ENCODE measurements at places on chromosomes 16 and 17.

- DNase-seq, result peak; percentile 55
Measured at GRCh38 chr16:85645021-85645589, 32.0 kb downstream of the GSE1 start.

DNA sequence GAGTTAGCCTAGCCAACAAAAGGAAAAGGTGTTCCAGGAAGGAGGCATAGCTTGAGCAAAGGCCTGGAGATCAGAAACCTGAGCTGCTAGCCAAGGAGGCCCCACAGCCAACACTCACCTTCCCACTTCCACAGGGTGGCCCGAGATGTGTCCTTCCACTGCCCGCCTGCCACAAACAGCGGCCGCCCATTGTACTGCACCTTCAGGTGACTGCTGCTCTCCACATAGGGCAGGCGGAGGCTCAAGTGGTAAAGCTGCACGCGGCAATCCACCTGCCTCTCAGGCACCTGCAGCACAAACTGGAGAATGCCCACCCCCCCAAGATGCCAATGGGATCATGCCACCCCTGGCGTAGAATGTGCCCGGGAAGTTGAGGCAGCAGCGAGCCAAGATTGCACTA is 111.5 kb downstream of the RMI2 start:
- DNase-seq, result no peak

GRCh38 chr16:22318690-22319358 is 21.6 kb downstream of the POLR3E start:
- peak; percentile 59 for DNase-seq

GRCh38 chr17:70238646-70239045 is 69.3 kb downstream of the KCNJ2 start:
- no peak for DNase-seq

DNA sequence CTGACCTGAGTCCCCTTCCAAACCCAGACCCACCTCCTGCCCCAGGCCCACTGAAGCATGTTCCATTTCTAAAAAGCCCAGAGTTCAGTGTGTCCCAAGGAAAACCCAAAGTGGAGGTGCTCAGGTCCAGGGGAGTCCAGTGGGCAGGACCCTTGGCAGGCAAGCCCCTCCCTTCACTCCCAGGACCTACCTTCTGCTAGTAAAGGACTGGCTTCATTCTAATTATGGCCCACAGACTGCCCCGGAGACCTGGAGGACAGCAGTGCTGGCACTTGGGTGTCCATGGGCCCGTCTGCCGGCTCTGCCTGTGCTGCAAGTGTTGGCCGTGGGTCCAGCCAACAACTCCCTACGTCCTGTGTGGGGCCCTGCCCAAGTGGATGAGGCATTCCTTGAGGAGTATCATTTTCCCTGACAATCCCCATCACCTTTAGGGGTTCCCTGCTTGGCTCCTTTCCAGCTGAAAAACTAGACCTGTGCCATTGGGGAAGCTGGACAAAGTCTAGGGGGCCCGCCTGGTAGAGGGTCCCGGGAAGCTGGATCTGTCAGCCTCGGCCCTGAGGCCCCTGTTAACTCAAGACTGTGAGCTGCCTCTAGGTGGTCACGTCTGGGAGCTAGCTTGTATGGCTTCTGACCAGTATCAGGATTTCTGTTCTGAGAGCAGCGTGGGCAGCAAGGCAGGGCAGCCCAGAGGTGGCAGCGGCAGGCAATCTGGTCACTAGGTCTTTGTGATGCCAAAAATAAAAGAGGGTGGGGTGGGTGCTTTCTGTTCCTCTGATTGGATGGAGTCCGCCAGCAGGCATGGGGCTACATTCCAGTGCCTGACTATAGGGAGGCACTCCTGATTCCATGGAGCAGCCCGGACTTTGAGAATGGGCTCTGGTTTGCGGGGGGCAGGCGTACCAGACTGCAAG is 8.2 kb downstream of the CBX2 start:
- DNase-seq, result no peak

DNA sequence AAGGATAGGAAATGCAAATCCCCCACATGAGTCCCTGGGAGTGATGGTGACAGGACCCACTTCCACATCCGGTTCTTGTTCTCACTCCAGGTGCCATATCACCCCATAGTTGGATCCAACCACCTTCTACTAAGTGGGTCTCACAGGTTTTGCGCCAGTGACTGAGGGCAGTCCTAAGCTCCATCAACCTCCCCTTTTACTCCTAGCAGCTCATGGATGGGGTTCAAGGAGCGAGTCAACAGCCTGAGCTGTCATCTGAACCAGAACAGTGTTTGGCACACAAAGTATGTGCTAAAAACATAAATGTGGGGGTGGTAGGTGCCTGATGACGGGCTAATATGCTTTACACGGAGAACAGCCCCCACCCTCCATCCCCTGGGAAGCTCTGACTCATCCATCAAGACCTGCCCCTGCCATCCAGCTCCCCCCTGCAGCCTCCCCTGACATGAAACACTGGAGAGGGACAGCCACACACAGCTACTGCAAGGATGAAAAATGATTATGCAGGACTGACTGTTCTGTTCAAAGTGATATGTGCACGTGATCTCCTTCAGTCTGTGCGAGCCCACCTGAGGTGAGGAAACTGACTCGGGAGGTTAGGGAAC is 143.2 kb upstream of the CDH5 start:
- no peak for DNase-seq

- peak; percentile 51 for DNase-seq
Measured at GRCh38 chr16:70253291-70254106, 1.8 kb upstream of the EXOSC6 start.
